ENCODE measurements at places on chromosomes 2 and 18.

DNA sequence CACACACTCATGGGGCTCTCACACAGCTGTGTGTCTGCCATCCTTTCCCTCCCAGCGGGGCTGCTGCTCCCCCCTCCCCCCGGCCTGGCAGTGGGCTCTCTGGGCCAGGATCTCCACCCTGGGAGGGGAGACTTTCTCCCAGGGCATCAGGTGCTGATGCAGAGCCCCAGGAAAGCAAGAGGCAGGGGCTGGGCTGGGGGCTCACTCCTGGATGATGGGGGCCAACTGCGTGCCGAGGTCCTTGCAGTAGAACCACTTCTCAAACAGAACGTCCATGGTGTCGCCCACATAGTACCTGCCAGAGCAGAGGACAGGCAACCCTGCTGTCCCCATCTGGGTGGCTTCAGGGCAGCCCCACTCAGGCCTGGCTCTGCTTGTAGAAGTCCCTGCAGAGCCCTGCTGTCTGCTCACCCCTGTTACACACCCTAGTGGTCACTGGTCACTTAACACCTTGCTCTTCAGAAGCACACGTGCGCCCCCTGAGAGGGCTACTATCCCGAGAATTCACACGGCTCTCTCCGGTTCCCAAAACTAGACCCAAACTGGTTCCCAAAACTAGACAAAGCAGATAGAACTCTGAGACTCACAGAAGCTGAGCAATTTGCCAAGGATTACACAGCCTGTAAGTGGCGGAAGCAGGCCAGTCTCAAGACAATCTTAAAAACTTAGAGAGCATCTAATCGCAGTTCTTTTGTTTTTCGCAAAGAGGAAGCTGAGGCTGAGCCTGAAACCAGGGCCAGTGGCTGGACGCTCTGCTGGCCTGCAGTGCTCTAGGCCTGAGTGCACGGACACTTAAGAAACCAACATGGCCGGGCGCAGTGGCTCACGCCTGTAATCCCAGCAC, 6.6 kb upstream of the OXER1 start:
- peak; percentile 22 for DNase-seq

DNA sequence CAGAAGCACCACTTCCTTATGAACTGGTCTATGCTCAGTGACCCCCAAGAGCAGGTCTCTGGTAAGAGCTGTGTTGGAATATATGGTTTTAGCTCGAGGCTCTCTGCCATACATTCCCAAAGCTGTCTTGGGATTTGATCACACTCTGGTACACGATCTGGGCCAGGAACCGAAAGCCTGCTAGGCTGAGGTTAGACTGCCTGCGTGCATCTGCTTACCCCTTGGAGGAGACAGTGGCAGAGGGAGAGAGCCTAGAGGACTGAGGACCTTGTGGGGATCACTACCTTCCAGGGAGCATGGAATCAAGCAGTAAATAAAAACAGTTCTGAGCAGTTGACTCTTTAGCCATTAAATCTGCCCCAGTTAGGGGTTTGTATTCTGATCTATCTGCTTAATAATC, 63.7 kb downstream of the ZNF532 start:
- DNase-seq = no peak

DNA sequence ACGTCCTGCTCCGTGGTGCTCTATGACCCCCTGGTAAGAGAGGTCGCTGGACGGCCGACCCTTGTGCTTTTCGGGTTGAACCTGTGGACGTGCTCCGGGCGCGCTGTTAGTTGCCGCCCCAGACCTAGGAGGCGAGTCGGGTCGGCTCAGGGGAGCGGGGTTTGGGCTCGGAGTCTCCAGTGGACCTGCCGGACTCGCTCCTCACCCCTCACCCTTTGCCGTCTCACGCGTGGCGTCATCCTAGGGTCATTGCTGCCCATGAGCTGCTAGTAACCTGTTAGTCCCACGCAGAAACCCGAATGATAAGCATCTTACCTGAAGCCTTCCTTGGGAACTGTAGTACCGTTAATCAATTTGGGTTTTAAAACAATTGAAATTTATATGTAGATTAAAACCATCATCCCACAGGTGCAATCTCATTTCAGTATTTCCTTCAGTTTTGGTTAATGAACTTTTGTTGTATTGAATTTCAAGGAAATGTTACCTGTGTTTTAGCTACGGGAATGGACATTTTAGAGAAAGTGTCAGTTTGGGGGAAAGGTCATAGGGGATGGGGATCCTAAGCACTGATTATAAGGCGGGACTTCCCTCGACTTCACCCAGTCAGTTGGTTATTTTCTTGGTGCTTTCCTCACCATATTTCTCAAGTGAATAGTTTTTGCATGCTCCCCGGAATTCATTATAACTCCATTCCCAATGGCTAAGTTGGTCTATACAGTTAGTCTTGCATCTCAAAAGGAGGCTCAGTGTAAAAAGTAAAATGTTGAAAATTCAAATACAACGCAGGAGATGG, 536 bp downstream of the ELP2 start:
- no peak for DNase-seq

DNA sequence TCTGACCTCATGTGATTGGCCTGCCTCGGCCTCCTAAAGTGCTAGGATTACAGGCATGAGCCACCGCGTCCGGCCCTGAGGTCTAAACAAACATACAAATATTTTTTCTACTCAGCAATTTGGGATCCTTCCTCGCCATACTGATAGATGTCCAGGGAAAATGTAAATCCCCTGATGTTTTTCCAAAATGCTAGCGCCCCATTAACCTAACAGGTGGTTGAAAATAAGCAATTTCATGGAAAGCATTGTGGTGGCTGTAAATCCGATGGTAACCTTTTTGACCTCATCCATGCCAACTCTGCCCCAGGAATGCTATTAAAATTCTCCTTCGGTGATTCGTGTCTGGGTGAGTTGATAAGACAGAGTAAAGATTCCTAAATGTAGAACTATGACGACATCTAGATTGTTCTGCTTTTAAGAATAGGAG, 19.3 kb downstream of the GEMIN6 start:
- DNase-seq = no peak

- DNase-seq = no peak
Measured at GRCh38 chr2:123696799-123697410, 328.2 kb upstream of the CNTNAP5 start.

- no peak for DNase-seq
Measured at GRCh38 chr18:9765501-9765900, 57.4 kb downstream of the RAB31 start.

- no peak for DNase-seq
Measured at GRCh38 chr18:32093102-32093511, 1.4 kb downstream of the RNF138 start.

GRCh38 chr18:27042177-27042576, 142.9 kb downstream of the CHST9 start:
- DNase-seq = no peak

GRCh38 chr2:234863043-234863934, 88.5 kb upstream of the SH3BP4 start:
- no peak for DNase-seq

Data from NCI-H1694 treated with DMSO at 0.1 percent for 48 hours (cell line).